ENCODE measurements at places on chromosomes 6 and 20.

GRCh38 chr6:86459978-86460377, 477.4 kb upstream of the HTR1E start:
- no peak for DNase-seq

GRCh38 chr20:29319725-29320124, 1937.7 kb upstream of the DEFB115 start:
- DNase-seq = no peak

DNA sequence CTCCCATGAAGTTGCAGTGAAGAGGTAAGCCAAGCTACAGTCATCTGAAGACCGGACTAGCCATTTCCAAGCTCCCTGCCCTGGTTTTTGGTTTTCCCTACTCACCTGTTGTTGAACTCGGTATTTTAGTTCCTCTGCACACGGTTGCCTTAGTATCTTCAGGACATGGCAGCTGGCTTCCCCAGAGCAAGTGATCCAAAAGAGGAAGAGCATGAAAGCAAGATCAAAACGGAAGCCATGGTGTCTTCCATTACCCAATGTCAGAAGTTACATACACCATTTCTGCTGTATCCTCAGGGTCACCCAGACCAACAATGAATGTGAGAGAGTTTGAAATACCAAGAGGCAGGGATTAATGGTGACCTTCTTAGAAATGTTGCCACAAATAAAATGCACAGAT, 276.6 kb upstream of the CNR1 start:
- no peak for DNase-seq

DNA sequence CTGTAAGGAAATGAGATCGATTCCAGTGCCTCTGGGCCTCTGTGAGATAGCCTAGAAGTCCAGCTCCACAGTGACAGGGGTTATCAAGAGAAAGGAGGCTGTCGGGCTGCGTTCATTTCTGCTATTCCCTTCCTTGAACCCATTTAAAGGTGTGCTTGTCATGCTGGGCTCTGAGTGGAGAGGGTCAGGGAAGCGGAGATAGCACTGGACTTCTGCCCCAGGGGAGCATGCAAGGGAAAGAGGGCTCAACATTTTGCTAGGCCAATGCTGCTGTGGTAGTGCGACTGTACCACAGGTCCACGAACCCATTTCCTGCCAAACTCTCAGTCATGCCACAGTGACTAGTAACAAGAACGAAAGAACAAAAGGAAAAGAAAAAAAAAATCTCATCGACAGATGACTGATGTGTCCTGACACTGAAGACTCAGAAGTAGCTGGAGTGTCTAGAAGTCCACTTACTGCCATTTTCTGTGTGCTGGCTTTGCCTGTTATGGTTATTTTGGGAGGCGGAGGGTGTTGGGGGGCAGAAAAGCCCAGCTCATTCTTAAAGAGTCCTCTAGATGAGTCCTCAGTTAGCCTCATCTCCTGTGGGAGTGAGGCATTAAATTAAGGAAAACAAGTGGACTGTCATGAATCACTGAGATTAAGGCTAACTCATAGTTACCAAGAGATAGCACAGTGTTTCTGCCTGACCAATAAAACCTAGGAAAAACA, 8.1 kb downstream of the NEDD9 start:
- DNase-seq = peak; percentile 21

- DNase-seq = no peak
Observed at GRCh38 chr6:3195695-3196497, 31.6 kb downstream of the TUBB2B start.

GRCh38 chr20:59821788-59822187, 111.6 kb downstream of the SYCP2 start:
- no peak for DNase-seq

- DNase-seq = no peak
Observed at GRCh38 chr20:53930651-53931504, 139.5 kb downstream of the BCAS1 start.

DNA sequence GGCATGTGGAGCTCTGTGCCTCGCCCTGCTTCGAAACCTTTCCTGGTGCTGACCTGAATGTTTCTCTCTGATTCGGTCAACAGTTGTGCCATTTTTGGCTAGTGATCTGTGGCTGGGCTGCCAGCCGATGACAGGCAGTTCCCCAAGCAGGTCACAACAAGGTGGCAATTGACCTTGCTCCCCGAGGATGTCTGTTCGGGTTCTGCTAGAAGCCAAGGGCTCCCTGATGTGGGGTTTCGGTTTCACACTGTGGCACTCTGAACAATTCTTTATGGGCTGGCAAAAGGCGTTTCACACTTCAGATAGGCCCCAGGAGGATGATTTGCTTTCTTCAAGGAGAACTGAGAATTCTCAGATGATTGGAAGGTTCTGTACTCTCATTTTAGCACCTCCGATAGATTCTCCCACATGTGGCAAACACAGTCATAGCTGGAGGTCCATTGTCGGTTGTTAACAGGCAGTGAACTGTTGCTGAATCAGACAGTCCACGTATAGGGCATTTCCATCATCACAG, 135.6 kb downstream of the SLC24A3 start:
- no peak for DNase-seq

DNA sequence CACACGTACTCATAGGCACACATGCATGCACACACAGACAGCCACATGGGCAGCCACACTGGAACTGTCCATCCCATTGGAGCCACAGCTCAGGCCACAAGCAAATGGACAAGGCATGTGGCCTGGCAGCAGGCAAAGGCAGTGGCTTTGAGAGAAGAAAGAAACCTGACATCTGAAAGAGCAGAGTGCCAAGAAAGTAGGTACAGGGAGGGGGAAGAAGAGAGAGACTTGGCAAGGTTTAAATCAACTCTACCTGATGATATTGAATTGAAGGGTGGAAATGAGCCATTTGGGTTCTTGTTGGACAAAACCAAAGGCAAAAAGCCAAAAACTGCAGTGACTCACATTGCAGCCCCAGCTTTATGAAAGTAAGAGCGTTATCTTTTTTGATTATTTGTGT, 142.7 kb downstream of the PCSK2 start:
- no peak for DNase-seq

DNA sequence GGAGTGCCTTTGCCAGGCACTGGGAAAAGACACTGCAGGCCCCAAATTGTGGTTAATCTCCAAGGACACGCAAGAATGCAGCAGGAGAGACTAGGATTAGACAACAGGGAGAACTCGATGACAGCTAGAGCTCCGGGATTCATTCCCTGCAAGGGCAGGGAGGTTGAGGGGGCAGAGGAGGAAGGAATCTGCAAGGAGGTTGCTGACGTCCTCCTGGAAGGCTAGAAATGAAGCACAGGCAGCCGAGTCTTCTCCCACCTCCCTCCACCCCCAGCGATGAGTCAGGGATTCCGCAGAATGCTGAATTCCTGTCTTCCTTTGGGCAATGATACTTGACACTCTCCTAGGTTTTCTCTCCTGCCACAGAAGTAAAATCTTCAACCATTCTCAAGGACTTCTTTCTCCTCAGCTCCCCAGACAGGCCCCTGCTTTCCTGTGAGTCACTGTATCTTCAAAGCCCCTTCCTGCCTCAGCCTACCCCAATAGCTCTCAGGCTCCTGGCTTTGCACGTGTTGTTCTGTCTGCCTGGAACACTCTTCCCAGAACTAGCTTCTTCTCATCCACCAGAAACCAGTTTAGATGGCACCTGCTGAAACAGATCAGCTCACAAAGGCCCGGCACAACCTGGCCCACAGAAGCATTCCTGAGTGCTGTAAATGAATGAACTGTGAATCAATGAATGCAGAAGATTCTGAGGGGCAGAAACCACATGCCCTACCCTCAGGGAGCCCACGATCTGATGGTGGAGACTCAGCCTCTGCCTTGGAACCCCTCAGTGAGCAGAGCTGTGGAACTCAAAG, 85.6 kb downstream of the MRPL14 start:
- DNase-seq = no peak

DNA sequence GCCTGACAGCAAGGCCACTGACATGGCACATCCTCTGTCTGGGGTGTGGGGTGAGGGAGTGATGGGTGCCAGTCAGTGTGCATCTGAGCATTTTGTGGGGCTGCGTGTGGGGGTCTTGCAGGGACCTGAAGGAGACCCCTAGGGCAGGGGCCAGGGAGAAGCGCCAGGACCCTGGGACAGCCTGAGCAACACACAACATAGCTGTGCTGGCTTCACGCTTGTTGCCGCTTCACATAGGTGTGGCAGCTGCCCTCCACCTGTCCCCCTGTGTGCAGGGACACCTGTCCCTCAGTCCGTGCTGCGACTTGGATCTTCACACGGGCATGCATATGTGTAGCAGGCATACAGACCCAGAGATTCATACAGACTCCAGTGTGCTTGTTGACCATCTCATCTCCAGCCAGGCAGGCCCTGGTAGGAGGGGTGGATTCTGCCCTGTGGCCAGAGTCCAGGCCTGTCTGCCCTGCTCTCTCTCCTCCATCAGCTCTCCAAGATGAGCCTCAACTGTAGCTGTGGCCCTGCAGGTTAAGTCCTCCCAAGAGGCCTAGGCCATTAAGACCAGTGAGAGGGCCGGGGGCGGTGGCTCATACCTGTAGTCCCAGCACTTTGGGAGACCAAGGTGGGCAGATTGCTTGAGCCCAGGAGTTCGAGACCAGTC, 3.2 kb upstream of the NPBWR2 start:
- no peak for DNase-seq

- DNase-seq = no peak
Observed at GRCh38 chr6:80523010-80523409, 416.5 kb downstream of the BCKDHB start.

GRCh38 chr6:11700118-11700718, 78.4 kb downstream of the ADTRP start:
- no peak for DNase-seq

- no peak for DNase-seq
Observed at GRCh38 chr20:46960536-46960935, 65.9 kb downstream of the EYA2 start.

GRCh38 chr6:150301846-150302519, 66.8 kb upstream of the IYD start:
- DNase-seq = no peak

DNA sequence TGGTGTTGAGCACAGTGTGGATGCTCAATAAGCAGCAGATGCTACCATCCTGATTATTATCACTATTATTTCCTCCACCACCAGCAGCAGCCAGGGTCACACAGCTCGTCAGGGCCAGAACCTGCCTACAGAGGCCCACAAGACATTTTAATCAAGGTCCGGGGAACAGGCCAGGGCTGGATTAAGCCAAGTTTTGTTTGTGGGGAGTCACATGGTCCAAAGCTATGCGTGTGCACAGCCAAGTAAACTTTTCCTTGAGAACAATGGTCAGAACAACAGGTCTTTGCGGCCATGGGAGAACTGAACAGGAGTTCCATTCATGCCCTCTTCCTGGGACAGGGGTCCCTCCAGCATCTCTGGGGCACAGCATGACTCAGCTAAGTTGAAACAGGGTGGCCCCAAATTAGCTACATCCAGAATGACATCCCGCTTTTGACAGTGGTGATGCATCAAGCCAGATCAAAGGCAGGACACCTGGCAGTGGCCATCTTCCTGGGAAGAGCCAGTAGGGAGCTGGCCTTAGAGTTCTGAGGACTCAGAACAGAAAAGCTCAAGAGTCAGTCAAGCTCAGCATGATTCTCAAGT, 11.7 kb downstream of the SNTA1 start:
- no peak for DNase-seq

- no peak for DNase-seq
Observed at GRCh38 chr20:10954908-10955580, 281.2 kb upstream of the JAG1 start.

DNA sequence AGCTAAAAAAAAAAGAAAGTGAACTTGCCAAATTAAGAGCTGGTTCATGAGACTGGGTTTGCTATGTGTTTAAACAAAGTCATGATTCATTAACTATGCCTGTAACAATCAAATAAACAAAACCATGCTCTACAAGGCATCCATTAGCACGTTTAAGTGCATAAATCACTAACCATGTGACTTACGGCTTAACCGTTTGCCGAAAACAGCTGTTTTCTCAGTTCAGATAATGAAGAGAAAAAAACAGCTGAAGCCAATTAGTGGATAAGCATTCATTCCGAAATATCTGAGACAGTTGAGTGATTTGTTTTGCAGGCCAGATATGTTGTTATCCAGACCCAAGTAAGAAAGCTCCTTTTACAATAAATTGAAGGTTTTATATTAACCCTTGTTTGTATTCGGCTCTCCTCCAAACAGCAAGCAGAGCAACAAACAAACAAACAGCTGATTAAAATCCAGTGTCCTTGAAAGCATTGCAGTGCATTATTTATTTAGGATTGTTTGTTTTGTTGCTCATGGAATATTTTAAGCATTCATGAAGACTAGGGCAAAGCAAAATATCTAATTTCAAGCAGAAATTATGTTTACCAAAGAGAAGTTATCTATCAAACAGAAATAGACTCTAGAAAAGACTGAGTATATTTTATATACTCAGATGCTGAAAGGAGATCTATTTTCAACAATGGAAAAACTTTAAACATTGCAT, 343.5 kb downstream of the RFPL4B start:
- DNase-seq = no peak

Data from activated T-cell treated with anti-CD3 and anti-CD28 coated beads for 24 hours (primary cell).